Left colon (tissue), 2 donors: ENCODE measurements at places on chromosomes 12 and 14. TPM values are rescaled to one million over a fixed set of nuclear protein-coding genes. Genes with fewer than 3 reads are reported as not detected.

The CELA1 gene
- not detected for total RNA-seq

The PAPLN gene
- 8.3 TPM for total RNA-seq

The ANKRD33 gene
- total RNA-seq: not detected

The CLEC1A gene
- 0.64 TPM for total RNA-seq

The OTUB2 gene
- total RNA-seq: 4.7 TPM

The PROX2 gene
- total RNA-seq: not detected

The HRK gene
- total RNA-seq: 1.1 TPM

The DLK1 gene
- not detected for total RNA-seq

The DIO2 gene
- total RNA-seq: 1.1 TPM

The FLRT2 gene
- total RNA-seq: 2.5 TPM

The IFNG gene
- total RNA-seq: not detected

The IRAK3 gene
- 6.7 TPM for total RNA-seq

The CLEC14A gene
- total RNA-seq: 5.8 TPM

The PLEKHG7 gene
- 0.89 TPM for total RNA-seq

The SLC39A9 gene
- total RNA-seq: 84.5 TPM

The TAS2R10 gene
- total RNA-seq: not detected

The CD163 gene
- total RNA-seq: 45.2 TPM

The PAX9 gene
- 0.24 TPM for total RNA-seq

The SALL2 gene
- 3.8 TPM for total RNA-seq

The KRT77 gene
- not detected for total RNA-seq

The SERPINA10 gene
- 0.31 TPM for total RNA-seq

The NOVA1 gene
- 1.4 TPM for total RNA-seq

The SLC10A1 gene
- not detected for total RNA-seq

The ABCB9 gene
- total RNA-seq: 4.9 TPM

The TRHDE gene
- total RNA-seq: 5.7 TPM

The ASCL1 gene
- total RNA-seq: 0.47 TPM

The B4GALNT1 gene
- 0.98 TPM for total RNA-seq

The ACSM4 gene
- not detected for total RNA-seq

The CBX5 gene
- total RNA-seq: 42.0 TPM

The RASSF9 gene
- total RNA-seq: 0.89 TPM

The NINJ2 gene
- total RNA-seq: 3.3 TPM

The PLCZ1 gene
- total RNA-seq: not detected

The KMT2D gene
- total RNA-seq: 82.8 TPM
